ENCODE measurements at places on chromosomes 16 and 17.

DNA sequence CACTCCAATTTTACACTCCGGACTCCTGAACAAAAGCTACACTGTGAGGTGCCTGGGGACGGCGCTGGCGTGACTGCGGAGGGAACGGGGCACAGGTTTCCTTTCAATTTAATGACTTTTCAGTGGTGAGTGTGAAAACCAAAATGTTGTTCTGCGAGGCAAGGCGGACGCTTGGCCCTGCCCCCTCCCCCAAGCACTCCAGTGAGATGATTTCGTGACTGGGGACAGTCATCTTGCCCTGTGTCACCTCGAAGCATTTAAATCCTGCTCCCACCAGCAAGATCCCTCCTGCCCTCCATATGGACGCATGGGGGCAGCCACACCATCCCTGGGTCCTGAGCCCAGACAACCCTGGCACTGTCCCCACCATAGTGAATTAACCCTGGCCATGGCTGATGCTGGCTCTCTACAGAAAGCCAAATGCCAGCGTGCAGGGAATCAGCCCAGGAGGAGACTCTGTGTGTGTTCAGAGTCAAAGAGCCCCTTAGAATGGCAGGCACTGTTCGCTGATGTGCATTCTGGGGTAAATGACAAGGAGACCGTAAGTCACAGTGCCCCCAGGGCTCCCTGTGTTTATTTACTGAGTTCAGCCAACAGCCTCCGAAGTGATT lies 41.0 kb downstream of the C16orf95 start:
- no peak for DNase-seq

- no peak for DNase-seq
Observed at GRCh38 chr17:57675427-57676387, 69.4 kb downstream of the CCDC182 start.

DNA sequence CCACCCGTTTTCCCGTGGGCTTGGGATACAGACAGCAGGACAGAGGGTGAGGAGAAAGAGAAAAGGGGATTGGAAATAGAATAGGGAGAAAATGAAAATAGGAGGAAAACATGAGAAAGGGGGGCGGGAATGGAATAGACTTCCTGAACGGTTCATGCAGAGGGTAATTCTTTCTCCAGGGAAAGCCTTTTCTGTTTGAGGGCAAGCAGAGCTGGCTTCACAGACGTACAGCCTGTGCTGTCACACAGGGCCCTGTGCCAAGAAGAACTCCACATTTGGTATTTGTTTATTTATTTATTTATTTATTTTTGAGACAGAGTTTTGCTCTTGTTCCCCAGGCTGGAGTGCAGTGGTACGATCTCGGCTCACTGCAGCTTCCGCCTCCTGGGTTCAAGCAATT lies 12.0 kb downstream of the MILR1 start:
- DNase-seq, result no peak

GRCh38 chr16:77211880-77212740 lies 12.9 kb downstream of the SYCE1L start:
- DNase-seq, result no peak
